ENCODE measurements at places on chromosomes 7 and 10.

DNA sequence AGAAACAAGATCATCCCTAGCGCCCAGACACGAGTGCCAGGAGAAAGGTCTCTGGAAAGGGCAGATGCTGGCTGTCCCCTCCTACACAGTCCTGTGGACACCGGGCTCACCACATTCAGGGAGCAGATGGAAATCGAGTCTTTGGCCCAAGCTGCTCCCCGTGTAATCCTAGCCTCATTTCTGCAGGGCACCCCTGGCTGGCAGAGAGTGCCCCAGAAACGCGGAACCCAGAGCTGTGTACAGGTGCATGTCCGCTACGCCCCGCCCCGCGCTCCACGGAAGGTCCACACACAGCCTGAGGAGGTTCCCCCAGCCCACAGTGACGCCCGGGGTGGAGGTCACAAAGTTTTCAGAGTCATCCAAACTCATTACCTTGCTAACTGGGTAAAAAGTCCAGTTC is 202.8 kb downstream of the MAD1L1 start:
- no peak for DNase-seq

- DNase-seq = no peak
Observed at GRCh38 chr7:148753224-148753623, 54.5 kb downstream of the CUL1 start.

GRCh38 chr7:71775648-71776047 is 636.5 kb downstream of the CALN1 start:
- DNase-seq = no peak

DNA sequence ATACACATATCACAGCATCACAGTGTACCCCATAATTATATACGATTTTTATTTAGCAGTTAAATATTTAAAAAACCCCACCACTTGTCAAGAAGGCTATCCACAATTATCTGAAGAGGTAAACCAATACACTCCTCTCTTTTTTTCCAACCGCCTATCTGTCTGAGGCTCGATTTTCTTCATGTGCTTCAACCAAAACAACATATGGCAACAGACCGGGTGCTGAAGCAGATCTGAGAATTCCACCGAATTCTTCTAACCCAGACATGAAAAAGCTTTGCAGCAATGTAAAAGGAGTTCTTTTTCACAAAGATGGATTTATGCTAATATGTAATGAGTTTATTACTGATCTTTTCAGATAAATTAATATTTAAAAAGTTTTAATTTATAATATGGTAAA is 132.4 kb upstream of the RHEB start:
- no peak for DNase-seq

DNA sequence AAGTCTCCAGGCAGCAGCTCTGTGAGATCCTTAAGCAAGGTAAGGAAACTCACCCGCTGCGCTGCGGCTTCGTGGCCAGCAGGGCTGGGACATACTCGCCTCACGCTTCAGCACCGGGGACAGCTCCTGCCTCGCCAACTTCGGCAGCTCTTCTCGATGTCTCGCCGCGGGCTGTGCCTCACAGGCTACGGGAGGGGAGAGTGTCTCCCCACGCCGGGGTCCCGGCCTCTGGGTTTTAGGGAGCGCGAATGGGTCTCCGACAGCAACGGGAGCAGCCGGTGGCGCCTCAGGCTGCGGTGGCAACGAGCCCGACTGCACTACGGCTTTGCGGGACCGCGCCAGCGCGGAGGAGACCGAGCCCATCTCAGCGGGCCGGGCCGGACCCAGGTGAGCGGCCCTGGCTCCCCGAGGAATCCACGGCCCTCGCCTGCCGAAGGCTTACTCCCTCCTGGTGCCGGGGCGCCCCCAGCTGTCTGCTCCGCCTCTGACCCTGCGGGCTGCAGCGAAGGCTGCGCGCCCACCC is 62.4 kb downstream of the LSM5 start:
- peak; percentile 67 for DNase-seq

- DNase-seq = no peak
Observed at GRCh38 chr10:113643183-113643582, 20.7 kb downstream of the NRAP start.

GRCh38 chr10:126094537-126094936 is 198.2 kb downstream of the FANK1 start:
- DNase-seq = no peak

GRCh38 chr10:85149766-85150165 is 821.4 kb downstream of the CCSER2 start:
- no peak for DNase-seq

DNA sequence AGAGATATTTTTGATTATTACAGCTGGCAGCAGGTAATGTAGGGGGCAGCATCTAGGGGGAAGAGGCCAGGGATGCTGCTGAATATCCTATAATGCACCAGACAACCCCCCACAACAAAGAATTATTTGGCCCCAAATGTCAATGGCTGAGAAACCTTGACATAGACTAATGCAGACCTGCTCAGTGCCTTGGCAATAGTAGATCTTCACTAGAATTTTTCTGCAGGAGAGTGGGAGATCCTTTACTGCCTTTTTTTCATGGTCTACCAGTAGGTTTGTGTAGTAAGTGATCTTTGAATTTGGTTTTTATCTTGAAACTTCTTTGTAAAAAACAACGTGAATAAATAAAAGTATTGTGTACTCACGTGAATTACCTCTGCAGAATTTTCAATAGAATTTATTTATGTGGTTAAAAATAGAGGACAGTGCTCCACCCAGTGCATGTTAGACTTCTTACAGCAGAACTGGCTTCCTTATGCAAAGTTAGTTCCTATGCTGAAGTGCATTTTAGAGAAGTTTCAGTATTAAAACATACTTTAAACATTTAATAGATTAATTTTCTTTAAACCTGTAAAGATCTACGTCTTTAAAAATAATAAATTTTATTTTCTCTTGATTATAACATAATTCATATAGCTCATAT is 199.6 kb upstream of the HDAC9 start:
- DNase-seq = no peak

DNA sequence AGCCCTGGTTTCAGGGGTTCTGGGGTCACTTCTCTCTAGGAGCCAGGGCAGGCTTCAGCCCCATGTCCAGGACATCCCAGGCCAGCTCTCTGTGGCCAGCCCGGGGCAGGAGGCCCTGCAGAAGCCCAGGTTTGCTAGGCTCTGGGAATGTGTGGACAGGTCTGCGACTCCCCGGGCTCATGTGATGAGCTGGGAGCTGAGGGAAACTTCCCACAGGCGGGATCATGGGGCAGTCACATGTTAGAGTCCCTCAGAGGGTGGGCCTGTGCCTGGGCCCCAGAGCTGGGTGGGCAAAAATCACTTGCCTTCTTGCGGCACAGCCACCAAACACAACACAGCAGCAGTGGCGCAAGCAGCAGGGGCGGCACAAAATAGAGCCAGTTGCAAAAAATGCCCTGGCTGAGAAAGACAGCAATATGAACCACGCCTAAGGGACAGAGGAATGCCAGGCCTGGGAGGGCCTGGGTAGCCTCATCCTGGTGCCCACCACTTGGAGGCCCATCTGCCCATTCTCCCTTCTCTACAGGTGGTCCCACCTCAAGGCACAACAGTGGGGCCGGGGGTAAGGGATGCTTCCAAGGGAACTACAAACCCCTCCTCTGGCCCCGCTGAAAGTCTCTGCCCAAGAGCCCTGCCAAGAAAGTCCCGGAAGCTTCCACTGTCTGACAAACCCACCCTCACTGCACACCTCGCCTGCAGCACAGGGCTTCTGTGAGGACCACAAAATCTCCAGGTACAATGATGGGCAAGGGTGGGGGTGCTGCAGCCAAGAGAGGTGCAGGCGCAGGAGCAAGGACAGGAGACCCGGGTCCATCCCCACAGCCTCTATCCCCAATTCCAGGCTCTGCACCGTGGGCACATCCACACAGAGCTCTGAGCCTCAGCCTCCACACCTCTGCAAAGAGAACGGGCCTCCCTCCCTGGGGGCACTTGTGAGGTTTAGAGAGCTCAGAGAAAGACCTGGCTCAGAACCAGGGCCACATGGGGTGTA is 34.6 kb upstream of the ANTXRL start:
- DNase-seq = no peak

- no peak for DNase-seq
Observed at GRCh38 chr10:127283576-127283975, 87.2 kb upstream of the INSYN2A start.

DNA sequence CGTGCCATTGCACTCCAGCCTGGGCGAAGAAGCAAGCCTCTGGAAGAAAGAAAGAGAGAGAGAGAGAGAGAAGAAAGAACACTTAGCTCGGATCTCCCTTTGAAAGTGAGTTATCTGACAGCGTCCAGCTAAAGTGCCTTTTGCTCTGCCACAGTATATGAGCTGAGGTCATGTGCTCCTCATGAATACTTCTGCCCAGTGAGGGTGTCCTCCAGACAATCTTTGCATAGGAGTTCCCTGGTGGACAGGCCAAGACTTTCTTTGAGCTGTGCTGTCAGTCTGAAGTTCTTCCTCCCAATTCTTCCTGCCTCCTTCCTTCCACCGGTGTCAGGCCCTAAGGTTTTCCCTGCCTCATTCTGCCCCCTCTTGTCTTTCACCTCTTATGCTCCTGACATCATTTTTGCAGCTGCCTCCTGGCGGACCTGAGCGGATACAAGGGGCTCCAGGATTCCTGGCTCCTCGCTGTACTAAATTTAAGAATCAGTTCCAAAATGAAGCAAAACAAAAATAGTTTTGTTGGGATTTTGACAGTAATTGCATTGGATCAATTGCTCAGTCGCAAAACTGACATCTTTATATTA is 31.9 kb downstream of the XRCC2 start:
- DNase-seq = no peak

DNA sequence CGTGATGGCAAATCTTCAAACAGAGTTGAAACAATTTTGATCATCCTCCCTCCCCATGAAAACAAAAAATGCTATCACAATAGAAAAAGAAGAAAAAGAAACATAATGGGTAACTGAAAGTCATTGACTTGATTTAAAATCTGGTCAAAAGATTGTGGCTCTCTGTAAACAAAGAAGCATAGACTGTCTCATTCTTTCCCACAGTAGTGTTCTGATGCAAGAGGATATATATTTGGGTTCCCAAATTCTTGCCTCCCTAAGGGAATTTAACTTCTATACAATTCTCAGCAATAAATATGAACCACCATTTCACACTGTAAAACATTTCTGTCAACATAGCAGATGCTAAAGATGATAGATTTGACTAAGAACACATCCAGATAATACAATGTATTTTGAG is 32.8 kb upstream of the MEOX2 start:
- DNase-seq = no peak

- DNase-seq = no peak
Observed at GRCh38 chr7:91492317-91492716, 228.1 kb downstream of the FZD1 start.

DNA sequence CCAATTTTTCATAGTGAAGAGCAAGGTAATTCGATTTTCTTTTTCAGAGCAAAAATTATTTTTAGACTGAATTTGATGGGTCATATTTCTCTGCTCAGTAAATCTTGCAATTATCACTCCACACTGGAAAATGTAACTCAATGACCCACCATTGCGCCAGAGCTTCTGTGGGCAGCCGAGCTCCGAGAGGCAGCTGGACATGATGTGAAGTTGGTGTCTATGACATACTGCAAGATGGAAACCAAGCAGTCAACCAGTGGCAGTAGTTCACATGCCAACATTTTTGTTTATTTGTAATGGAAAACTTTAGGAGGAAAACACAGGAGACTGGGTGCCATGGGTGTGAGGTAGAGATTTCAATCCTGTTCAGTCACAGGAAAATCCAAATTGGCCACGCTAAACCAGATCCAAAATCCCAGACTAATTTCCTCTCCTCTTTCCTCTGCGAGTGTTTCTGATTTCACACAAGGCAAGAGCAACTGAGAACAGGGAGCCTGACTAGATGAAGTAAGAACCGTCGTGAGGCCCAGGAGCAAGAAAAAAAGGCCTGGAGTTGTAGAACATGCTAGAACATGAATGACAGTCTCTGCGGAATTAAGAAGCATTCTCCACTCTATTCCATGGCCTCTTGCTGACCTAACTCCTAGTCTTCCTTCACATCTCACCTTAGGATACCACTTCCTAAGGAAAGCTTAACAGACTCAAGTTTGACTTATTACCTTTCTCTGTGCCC is 39.3 kb downstream of the CALD1 start:
- no peak for DNase-seq

DNA sequence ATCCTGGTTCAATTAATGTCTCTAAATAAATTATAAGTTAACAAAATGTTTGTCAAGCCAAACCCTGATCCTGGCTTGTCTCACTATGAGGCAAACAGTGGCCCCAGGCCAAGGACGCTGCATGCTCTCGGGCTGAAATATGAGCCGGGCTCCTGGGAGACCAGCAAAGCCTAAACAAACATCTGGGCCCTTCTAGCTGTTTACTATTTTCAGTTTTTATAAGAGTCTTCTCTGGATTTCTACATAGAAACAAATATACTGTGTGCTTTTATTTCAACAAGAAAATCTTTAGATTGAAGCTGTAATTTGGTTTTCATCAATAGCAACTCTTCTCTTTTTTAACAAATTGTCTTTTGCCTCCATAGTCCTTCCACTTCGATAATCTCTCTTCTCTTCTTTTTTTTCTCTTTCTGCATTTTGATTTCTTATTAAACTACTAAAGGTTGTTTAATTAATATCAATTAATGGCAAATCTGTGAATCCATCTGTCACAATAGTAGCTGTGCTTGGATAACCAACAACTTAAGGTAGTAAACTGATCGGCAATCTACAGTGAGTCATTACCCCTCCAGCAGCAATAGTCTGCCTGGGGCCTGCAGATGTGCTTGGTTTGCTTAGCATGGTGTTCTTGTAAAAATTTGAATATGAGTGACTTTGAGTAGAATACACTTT is 83.3 kb upstream of the DNAJC1 start:
- peak; percentile 37 for DNase-seq

All from head of caudate nucleus (tissue), 42 donors.